ENCODE measurements at places on chromosomes 11 and 22. TPM values are rescaled to one million over a fixed set of nuclear protein-coding genes. Genes with fewer than 3 reads are reported as not detected.

- no peak for DNase-seq
Observed at GRCh38 chr11:69388661-69389060, 92.8 kb upstream of the LINC01488 start.

SLN gene
- 0.09 TPM for polyA plus RNA-seq

IRAG1 gene
- 75.9 TPM for polyA plus RNA-seq

- DNase-seq: no peak
Observed at GRCh38 chr22:41284465-41284864, 1.5 kb downstream of the RANGAP1 start.

MMP8 gene
- 0.37 TPM for polyA plus RNA-seq

C22orf31 gene
- polyA plus RNA-seq: not detected

DNA sequence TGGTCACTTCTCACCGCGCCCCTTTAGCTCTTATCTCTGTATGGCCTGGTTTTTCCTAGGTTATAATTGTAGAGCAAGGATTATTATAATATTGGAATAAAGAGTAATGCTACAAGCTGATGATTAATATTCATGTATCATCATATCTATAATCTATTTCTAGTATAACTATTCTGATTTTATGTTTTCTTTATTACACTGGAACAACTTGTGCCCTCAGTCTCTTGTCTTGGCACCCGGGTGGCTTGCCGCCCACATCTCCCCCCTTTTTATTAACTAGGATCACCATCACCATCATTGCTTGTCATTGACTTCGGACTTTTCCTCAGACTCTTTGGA is 11.0 kb downstream of the OR52K1 start:
- no peak for DNase-seq

DNA sequence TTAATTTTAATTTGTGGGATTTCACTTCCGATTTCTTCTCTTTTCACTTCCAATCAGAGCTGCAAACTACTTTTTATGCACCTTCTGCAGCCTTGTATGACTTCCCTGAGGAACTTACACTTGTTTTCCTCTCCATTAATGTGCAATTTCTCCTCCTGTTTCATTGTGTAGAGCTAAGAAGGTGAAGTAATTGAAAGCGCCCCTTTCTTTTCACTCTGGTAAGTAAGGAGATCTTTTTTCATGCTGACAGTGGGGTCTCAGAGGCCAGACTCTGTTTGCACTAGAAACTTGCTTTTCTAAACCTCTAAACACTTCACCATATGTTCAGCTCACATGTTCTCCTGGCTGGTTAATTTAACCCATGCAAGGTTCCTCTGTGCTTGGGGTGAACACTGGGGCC is 117.0 kb downstream of the FANCF start:
- DNase-seq: no peak

- no peak for DNase-seq
Observed at GRCh38 chr11:58609723-58610122, 12.7 kb upstream of the CNTF start.

Measured in urinary bladder (tissue), 4 donors.